CD8-positive, alpha-beta memory T cell (primary cell): ENCODE measurements at places on chromosomes 3 and 15. TPM values are rescaled to one million over a fixed set of nuclear protein-coding genes. Genes with fewer than 3 reads are reported as not detected.

TIPIN gene
- total RNA-seq: 63.7 TPM

EHHADH gene
- total RNA-seq: 2.2 TPM

RAD51 gene
- total RNA-seq: 54.3 TPM

LRRN1 gene
- 0.80 TPM for total RNA-seq

IDH2 gene
- 73.8 TPM for total RNA-seq

TGM4 gene
- not detected for total RNA-seq

PLSCR5 gene
- total RNA-seq: not detected

SLC15A2 gene
- total RNA-seq: 0.88 TPM

GRCh38 chr3:8020047-8020841 is 481.4 kb upstream of the LMCD1 start:
- no peak for DNase-seq

DNA sequence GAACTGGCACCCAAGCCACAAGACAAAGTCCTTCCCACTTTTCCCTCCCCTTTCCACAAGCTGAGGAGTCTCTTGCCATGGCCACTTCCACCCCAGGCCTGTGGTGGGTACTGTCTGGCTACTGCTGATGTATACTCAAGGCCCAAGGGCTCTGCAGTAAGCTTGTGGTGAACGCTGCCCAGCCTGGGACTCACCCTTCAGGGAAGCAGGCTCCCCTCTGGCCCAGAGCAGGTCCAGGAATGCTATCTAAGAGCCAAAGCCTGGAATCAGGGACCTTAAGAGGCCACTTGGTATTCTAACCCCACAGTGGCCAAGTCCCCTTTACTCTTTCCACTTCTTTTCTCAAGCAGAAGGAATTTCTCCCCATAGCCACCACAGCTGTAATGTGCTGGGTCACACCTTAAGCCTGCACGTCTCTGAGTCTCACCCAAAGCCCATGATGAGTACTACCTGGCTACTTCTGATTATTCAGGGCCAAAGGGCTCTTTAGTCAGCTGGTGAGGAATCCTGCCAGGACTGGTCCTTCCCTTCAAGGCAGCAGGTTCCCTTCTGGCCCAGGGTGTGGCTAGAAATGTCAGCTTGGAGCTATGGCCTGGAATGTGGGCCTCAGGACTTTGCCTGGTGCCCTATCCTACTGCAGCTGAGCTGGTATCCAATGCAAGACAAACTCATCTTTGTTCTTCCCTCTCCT is 4.0 kb downstream of the PATL2 start:
- no peak for DNase-seq

GRCh38 chr15:77838595-77838994 is 205.9 kb upstream of the LINGO1 start:
- no peak for DNase-seq

DNA sequence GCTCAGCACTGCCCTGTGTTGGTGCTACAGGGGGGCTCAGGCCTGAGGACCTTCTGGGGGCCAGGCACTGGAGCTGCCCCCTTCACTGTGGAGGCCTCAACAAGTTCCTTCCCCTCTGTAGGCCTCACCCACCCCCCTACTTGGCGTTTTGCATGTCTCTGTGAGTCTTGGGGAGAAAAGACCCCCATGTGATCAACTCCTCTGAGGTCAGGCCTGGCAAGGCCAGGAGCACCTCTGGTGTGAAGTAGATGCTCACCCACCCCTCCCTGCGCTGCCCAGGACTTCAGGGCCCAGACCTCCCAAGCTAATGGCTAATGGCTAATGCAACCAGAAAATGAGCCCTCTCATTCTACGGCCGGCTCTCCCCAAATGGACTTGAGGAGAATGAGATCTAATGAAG is 34.2 kb upstream of the CHRNB4 start:
- DNase-seq: no peak

GRCh38 chr3:151357463-151357850 is 27.1 kb downstream of the P2RY12 start:
- DNase-seq: no peak

GRCh38 chr3:149003653-149004305 is 12.4 kb downstream of the GYG1 start:
- peak; percentile 22 for DNase-seq

- no peak for DNase-seq
Observed at GRCh38 chr3:62211675-62212429, 161.5 kb downstream of the FEZF2 start.

DNA sequence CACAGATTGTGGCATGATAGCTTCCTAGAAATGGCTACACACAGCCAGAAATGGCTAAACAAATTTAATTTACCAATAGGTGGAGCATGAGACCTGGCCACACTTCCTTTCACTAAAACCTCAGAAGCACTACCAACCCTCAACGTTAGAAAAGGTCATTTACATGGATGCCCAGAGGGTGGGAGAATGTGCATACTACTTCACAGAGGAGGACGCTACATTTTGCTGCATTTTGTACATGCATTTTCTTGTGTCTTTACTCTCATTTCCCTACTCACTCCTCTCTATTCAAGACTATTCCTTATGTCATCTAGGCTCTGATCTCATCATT is 40.1 kb downstream of the C2CD4B start:
- no peak for DNase-seq

DNA sequence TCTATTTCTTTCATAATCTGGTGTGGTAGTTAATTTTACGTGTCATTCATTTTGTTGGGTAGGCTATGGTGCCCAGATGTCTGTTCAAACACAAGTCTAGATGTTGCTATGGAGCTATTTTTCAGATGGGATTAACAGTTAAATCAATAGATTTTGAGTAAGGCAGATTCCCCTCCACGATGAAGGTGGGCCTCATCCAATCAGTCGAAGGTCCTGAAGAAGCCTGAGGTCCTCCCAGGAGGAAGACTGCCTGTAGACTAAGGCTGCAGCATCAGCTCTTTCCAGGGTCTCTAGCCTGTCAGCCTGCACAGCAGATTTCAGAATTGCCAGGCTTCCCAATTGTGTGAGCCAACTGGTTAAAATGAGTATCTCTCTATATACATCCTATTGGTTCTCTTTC is 92.9 kb downstream of the GABRB3 start:
- no peak for DNase-seq

- DNase-seq: no peak
Observed at GRCh38 chr3:65785065-65785645, 253.6 kb downstream of the MAGI1 start.

DNA sequence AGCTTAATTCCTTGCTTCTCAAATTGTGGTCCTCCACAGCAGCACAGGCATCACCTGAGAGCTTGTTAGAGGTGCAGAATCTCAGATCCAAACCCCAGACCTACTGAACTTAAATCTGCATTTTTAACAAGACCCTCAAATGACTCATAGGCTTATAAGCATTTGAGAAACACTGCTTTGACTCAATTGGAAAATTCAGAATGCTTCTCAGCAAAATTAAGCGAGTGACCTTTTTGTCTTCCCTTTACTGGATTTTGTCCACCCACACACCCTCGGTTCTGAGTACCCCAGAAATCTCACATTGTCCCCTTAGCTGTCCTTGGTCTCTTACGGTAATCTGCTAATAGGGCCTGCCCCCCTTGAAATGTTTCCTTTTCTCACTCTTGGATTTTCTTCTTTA is 17.9 kb downstream of the CD80 start:
- DNase-seq: no peak

- no peak for DNase-seq
Observed at GRCh38 chr15:40285554-40286011, 2.7 kb upstream of the ANKRD63 start.

DNA sequence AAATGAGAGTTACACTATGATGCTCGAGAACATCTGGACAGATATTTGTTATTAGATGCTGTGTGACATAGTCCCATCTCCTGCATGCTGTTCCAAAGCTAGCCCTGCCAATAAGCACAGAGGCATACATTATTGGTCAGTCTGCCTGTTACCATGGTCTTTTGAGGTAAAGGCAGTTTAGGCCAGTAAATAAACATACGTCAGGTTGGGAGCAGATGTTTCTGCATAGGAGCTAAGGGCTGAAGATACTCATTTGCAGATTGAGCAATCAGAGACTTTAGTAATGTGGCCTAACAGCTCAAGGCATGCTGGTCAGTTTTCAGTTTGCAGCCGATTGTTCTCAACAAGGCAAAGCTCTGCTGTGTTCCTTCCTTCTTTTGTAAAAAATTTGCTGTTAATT is 192.9 kb downstream of the ADAMTSL3 start:
- DNase-seq: no peak

GRCh38 chr3:139906418-139906817 is 28.6 kb upstream of the CLSTN2 start:
- DNase-seq: no peak

GRCh38 chr3:187064210-187065115 is 74.8 kb downstream of the RPL39L start:
- no peak for DNase-seq
